Muscle of leg (tissue), 16 donors: ENCODE measurements at places on chromosomes 6 and 20. TPM values are rescaled to one million over a fixed set of nuclear protein-coding genes. Genes with fewer than 3 reads are reported as not detected.

Gene TMEM244
- total RNA-seq = 0.22 TPM

Gene IL17A
- total RNA-seq = not detected

Gene NKX2-4
- total RNA-seq = not detected

Gene MATN4
- 0.58 TPM for total RNA-seq

Gene CLPSL1
- not detected for total RNA-seq

Gene FAXC
- 1.2 TPM for total RNA-seq

Gene MEI4
- total RNA-seq = under 0.01 TPM

Gene FAM217A
- total RNA-seq = not detected

Gene OR12D3
- not detected for total RNA-seq

Gene LAMP5
- total RNA-seq = 0.66 TPM

Gene DEF6
- 6.1 TPM for total RNA-seq

Gene TUBB1
- total RNA-seq = 0.35 TPM

Gene MARCKS
- total RNA-seq = 210 TPM

Gene ZNF334
- 8.5 TPM for total RNA-seq
